ENCODE measurements at places on chromosomes 5 and 9.

DNA sequence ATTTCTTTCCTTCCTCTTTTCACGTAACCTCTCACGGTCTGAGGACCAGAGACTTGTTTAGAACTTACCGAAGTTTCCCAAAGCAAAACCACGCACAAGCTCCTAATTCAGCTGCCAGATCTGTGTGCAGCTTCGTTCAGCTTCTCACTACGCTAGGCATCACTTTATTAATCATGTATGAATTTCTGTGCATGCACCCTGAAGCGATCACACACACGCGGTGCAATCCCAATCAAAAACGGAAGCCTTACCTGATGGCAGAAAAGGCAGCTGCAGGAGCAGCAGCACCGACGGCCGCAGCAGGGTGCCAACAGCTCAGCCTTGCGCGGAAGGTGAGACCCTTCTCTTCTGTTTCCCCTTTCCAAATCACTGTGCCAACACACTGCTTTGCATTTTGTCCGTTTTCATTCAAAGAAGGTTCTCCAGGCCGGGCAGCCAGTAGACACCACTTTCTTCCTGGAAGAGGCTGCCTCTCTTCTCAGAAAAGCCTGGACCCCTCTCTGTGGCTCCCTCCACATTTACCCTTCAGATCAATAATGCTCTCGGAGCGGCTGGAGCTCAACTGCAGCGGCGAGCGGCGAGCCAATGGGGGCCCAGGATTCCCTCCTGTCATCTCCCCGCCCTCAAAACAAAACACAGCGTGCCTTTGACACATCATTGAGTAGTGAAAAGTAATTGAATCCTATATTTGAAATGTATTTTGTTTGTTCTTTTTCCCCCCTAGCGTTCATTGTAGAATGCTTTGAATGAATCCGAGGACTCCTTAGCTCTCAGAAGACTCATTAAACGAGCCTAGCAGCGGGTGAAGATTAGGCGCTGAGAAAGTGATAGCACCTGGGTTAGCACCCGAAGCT lies at the start of gene CDH12:
CDH12 (minus strand) TSS at position 538 of the 854 bp plus-strand sequence.
- DNase-seq: peak; percentile 3

- no peak for DNase-seq
Measured at GRCh38 chr5:51395245-51395644, 12.0 kb downstream of the ISL1 start.

DNA sequence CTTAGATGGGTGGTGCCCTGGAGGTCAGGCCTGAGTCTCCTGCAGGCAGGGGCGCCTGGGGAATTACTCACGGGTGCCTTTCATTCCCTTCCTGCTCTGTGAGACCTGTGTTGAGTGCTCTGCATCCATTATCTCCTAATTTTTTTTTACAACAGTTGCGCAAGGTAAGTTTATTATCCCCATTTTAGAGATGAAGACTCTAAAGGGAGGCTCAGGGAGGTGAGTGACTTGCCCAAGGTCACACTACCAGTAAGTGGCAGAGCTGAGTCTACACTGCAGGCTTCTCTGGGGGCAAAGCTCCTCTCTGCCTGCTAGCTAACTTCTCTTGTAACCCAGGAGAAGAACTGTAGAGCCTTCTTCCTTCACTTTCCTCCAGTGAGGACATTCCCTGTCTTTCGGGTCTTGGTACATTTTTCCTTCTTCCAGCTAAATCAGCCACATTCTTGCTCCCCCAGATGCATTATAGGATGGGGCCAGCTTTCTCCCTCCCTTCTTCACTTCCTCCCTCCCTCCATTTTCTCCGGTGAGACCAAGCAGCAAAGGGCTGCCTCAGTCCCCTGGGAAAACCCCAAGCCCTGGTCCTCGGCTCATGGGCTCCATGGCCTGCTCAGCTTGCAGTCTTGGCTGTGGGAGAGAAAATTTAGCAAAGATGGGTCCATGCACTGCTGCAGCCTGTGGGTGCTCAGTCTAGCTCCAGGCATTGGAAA lies 1.8 kb downstream of the PRR7 start:
- no peak for DNase-seq

DNA sequence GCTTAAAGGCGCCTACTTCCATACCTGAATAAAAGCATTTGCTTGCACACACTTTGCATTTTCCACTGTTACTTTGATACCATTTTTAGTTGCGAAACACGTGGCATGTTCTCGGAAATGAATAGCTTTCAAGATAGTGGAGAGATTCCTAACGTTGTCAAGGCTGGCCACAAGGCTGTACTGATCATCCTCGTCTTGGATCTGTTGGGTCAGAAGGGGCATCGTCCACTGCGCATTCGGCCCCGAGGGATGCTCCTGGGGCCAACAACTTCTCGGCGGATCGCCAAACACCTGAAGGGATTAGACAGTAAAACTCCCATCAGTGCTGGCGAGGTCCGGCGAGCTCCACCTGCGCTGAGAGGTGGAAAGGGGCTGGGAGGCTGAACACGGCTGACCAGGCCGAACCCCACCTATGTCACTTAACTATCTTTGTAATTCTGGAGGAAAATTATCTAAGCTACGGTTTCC lies 599 bp downstream of the RAD1 start:
- peak; percentile 73 for DNase-seq

DNA sequence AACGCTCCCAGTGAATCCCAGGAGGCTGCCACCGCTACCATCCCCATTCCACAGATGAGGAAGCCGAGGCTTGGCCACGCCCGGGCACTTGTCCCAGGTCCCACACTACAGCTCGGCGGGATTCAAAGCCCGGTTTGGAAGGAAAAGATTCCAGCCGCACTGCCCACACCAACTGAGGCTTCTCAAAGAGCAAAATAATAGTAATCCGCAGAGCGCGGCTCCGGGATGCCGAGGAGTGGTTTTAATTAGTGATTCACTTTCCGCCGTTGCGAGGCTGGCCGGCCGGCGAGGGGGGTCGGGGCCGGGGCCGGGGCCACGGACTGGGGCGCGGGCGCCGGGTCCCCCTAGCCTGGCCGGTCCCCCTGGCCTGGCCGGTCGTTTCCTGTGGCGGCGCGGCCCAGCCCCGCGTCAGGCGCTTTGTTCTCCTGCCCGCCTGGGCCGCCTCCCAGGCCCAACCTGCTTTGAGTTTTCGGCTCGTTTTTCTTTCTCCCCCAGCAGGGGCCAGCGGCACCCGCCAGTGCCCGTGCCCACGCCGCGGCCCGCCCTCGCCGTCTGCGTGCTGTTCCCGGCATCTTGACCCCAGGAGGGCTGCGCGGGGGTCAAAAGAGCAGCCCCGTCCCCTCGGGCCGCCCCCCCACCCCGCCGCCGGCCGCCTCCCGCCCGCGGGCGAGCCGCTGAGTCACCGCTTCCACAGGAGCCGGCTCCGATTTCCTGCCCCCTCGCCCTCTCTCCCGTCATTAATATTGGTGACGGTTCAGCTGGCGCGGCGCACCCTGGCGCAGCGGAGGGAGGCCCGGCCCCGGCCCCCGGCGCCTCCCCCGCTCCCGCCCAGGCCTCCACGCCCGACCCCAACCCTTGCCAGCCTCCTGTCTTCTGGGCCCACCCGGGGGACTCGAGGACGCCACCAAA lies 31.2 kb downstream of the FGF18 start:
- peak; percentile 86 for DNase-seq

GRCh38 chr5:172607213-172607793 lies 33.8 kb upstream of the NEURL1B start:
- no peak for DNase-seq

GRCh38 chr9:3968891-3969290 lies 331.0 kb downstream of the GLIS3 start:
- no peak for DNase-seq

DNA sequence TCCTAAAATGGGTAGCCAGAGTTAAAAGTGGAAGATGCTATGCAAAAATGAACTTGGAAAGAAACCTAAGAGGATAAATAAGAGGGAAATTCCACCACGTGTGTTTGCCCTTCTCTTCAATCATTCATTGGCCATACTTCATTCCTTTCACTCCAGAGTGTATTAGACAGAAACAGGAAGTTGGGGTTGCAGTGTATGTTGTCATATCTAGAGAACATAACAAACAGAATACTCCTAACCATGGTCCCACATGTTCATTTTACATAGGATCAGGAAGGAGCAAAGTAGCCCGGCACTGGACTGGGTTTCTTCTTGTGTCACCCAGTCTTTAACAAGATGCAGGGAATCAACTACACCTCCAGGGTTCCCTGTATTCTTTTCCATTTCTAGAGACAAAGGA lies 7.6 kb upstream of the GPBP1 start:
- DNase-seq: no peak

DNA sequence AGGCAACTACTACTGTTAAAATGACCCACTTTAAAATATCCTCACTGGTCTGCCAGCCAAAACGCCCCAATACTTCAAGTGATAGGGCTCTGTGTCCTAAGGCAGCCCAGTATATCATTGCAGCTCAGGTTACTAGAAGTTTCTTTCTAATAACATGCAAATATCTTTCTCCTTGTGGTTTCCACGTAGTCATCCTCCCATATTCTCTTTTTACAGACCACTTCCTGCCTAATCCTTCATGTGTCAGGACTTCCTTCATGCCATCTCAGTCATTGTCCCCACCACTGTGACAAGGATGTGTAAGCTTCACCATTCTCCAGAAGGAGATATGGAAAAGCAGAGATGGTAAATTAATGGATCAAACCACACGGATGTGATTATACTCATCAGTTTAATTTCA lies 813.7 kb downstream of the MAT2B start:
- DNase-seq: no peak

DNA sequence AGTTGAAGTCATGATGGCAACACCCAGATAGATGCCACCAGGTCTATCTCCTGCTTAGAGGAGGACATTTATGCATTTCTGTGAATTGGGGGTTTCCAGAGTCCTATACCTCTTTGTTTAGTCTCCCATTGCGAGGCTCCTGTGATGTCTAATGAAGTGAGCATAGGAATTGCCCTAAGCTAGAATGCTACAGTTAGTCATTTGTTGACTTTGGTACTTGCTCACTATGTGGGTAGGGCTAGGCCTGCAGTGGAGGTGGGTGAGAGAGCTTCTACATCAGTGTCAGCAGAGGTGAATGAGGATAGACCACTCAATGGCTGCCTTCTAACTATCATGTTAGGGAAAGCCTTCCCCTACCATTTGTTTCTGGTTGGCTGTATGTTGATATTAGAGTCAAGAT lies 173.3 kb upstream of the POC5 start:
- DNase-seq: no peak

GRCh38 chr9:83962165-83962564 lies 17.9 kb downstream of the HNRNPK start:
- DNase-seq: no peak

GRCh38 chr5:93574491-93575305 lies 6.3 kb downstream of the NR2F1-AS1 start:
- no peak for DNase-seq

DNA sequence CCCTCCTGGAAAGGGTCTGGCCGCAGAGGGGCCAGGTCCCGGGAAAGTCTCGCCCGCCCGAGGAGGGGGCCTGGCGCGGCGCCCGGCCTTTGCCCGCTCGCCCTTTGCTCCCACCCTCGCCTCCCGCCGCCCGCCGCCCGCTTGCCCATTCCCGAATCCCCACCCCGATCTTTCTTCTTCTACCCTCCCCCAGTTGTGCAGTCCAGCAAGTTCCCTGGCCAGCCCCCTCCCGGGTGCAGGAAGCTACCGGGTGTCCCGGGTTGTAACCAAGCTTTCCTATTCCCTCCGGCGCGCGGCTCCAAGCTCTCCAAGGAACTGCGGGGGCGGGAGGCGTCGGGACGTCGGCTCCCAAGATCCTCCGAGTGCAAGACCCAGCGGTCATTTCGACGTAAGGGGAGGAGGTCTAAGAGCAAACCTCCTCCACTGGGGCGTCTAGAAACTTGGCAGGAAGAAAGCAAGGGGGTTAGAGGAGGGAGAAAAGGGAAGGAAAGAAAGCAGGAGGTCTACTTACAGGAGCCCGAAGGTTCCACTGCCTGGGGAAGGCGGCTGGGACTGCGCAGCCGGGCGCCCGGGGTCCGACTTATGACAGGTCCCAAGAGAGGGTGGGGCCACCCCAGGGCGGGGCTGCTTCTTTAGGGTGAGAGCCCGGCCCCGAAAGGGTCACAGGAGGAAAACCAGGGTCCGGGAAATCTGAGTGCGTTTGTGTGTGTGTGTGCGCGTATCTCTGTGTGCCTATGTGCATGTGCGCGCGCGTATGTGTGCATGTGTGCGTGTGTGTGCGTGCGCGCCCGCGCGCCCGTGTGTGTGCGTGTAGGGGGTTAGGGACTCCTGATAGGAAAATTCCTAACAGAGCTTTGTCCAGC lies at the start of gene PTGR1:
PTGR1 (minus strand) TSS at position 556 of the 863 bp plus-strand sequence. CDS start 2,225 bp downstream, outside the sequence.
- peak; percentile 87 for DNase-seq

- no peak for DNase-seq
Measured at GRCh38 chr5:97041239-97041638, 101.2 kb downstream of the LIX1 start.

All from small intestine (tissue), 16 donors.